ENCODE measurements at places on chromosomes 5 and 9.

DNA sequence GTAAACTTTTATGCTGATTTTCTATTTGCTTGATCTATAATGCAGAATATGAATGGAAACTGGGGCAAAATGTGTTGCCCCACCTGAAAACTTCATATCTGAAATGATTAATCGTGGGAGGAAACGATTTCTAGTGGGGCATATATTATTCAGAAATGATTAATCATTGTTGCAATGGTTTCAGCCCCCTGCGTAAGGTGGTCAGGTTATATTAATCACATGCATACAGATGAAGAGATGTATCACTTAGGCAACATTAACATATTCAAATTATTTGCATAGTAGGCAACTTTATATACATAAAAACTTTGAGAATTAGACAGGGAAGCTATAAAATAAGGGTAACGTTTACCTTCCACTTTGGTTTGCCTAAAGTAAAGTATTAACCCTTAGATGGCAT lies 49.8 kb downstream of the LSM11 start:
- no peak for DNase-seq

DNA sequence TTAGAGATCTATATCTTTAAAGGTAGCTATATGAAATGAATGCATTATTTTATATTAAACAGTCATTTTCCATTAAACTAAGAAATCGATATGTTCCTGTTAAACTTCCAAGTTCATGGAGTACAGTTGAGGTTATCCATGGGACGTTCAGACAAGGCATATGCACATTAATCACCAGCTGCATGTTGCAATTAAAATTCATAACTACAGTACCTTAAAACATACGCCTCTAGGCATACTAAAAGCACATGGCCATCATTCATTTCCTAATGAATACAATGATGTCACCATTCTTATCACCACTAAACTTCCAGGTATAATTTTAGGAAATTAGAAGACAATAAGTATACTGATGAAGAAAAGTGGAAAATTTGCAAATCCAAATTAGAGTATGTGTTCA lies 174.3 kb downstream of the CDH12 start:
- DNase-seq, result no peak

- DNase-seq, result no peak
Measured at GRCh38 chr9:97564291-97565175, 63.1 kb downstream of the TMOD1 start.

DNA sequence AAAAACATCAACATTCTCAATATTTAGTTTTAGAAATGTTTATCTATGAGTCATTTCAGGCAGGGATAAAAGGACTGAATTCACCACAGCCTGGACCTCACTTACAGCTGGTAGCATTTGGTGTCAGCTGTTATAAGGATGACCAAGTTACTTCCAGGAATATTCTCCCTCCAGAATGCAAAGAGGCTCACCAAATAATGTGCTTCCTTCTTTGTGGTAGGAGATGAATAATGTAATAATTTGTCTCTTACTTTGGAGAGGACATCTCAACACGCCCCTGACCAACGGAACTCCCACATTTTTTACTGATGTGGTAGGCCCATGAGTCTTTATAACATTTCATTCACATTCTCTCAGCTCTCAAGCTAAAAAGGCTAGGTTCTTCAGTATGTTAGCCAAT lies 825.9 kb upstream of the GRAMD2B start:
- no peak for DNase-seq

DNA sequence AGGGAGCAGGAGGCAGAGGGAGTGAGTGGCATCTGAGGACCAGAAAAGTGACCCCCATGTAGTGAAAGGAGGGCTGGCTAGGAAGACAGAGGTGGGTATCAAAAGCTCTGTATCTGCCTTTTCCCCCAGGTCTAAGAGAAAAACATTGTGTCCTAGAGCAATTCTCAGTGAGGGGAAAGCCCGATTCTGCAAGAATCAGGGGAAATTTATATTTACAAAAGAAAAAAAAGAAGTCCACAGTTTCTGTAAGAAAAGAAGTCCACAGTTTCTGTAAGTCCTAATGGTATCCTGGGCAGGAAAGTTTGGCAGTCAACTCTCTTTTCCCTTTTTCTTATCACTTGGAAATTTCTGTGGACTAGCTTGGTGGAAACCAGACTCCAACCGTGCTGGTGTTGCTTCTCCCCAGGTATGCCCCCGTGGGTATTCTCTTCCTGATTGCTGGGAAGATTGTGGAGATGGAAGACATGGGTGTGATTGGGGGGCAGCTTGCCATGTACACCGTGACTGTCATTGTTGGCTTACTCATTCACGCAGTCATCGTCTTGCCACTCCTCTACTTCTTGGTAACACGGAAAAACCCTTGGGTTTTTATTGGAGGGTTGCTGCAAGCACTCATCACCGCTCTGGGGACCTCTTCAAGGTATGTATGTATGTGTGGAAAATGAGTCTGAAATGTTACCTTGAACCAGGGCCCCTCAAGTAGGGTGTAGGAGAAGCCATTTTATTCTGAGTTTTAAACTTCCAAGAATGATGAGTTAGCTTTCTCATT lies 73.0 kb downstream of the SLC1A3 start:
- DNase-seq, result no peak

DNA sequence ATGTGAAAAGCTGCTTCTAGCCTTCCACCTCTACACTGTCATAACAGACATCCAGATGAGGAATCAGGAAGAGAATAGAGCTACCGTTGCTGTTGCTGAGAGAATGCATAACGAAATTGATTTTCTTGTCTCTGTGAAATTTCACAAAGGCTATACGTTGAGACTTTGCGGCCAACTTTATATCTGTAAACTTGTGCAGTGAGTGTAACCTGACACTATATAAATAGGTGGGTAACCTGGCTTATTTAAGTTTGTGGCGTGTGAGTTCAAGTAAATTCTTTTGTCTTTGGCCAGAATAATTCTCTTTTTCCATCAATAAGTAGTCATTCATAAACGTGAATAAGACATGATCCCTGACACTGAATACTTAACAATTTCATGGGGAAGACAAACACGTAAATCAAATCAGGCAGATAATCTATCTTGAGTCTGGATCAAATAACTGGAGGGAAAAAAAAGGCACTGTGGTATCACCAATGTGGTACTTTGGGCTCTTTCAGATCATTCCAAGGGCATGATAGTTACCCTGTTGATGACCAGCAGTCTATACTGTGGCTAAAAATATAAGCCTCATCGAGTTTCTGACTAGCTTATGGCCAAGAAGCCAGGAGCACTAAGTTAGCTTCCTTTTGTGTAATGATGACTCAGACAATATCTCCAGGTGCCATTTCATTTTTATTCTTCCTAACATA lies 98.2 kb upstream of the RASA1 start:
- no peak for DNase-seq

All from effector CD8-positive, alpha-beta T cell (primary cell).